T-helper 1 cell (primary cell): ENCODE measurements at places on chromosomes 12 and 14.

DNA sequence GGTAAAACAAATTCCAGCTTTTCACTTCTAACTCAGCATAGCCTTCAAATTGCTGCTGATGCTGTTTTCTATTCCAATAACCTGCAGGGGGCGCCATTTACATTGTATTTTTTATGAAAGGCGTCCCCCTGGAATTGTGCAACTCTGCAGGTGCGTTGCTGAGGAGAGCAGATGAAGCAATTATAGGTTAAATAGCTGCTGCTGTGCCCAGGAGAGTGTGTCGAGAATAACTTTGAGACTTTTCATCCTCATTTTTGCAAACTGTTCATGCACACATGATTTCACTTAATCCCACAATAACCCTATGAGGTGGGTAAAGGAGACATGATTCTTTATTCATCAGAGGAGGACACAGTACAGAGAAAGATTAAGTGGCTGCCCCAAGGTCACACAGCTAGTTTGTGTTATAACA, 75.7 kb downstream of the MYRFL start:
- no peak for DNase-seq

DNA sequence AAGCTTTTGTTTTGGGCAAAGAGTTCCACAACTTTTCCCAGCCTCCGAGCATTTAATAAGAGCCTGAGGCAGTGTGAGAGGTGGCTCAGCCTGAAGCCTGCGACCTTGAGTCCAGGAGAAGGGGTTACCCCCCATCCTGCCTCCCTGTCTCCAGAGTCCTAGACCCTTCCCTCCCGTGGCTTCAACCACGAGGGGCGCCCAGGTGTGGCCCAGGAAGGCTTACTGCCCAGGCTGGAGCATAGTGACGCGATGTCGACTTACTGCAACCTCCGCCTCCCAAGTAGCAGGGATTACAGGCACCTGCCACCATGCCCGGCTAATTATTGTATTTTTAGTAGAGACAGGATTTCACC, 641 bp downstream of the LRRC43 start:
- DNase-seq: no peak

DNA sequence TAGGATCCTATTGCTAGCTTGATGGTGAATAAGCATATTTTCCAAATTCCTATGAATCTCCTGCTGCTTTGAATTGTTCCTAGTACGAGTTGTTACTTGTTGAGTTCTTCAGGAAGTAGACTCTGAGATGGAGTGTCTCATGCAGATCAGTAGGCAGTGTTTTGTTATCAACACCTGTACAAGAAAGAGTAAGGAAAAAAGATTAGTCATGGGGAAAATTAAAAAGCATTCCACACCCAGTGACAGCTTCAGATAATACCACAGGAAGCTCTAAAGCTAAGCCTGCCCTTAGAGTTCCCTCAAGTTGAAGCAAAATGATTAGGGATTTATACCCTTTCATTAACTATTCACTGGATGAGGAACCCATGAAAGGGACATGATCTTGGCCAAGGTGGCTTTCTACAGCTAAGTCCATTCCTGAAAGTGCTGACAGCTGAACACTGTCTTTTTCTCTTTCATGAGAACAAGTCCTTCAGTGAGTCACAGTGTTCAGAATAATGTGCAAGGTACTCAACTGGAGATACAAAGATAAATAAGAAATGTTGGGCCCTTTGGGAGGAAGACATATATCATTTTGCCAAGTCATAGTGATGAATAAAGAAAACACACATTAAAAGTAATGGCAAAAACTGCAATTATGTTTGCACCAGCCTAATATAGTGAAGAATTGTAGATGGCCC, 49.1 kb downstream of the CCER1 start:
- DNase-seq: no peak

- no peak for DNase-seq
These were observed 2.1 kb downstream of the PLD4 start for GRCh38 chr14:104926619-104927431.

DNA sequence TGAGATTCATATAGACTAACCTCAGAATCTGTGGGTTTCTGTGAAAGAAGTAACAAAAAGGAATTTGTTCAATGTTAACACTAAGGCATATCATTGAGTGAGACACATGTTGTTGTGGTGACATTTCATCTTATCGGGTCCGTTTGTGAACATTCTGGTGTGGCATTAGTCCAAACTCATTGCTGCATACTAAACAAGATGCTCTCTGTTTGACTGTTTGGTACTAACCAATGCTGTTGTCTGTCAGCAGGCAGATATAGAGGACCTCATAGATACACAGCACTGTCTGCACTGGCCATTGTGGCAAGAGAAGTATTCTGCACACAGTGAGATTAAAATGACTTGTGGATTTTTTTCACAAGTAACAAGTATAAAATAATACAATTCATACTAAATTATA, 41.2 kb downstream of the SLC25A21 start:
- DNase-seq: no peak

- DNase-seq: no peak
These were observed 474.6 kb downstream of the PRKD1 start for GRCh38 chr14:29453045-29453444.
